HepG2 (cell line): ENCODE measurements at places on chromosomes 5 and 9. TPM values are rescaled to one million over a fixed set of nuclear protein-coding genes. Genes with fewer than 3 reads are reported as not detected.
A peak's percentile ranks its signal among the peaks of the same experiment; 100 is the strongest.

- H3K36me3 ChIP-seq, result no peaks in the 10 kb centered on the region
- no peak overlapping the region for H3K27ac ChIP-seq
- no peak overlapping the region for H3K4me3 ChIP-seq
- no peaks in the 10 kb centered on the region for H3K4me1 ChIP-seq
- no peaks in the 10 kb centered on the region for H3K27me3 ChIP-seq
Observed at GRCh38 chr9:115106642-115107041, 11.3 kb downstream of the TNC start.

DNA sequence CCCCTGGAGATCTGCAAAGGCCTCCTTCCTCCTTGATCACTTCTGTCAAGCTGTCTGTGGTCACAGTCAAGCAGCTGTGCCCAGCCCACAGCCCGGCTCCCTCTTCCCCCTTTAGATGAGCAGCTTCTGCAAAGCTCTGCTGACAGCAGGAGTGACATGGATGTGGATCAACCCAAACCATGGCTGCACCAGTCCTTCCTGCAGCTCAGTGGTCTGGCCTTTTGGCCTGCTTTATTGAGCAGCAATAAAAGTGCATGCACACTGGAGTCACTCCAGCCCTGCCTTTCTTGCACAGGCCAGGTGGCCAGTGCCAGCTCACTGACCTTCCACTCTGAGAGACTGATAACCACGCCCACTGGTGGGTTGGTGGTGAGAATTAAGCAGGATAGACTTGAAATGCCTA is 91.3 kb upstream of the OTULINL start:
- H3K27ac ChIP-seq, result no peak overlapping the region
- H3K4me3 ChIP-seq, result no peak overlapping the region
- no peak for DNase-seq
- H3K36me3 ChIP-seq, result peaks cover 19% of the 10 kb centered on the region
- no peaks in the 10 kb centered on the region for H3K27me3 ChIP-seq
- H3K4me1 ChIP-seq, result no peaks in the 10 kb centered on the region

The MZB1 gene
- 0.27 and 0.31 TPM in 2 replicates for total RNA-seq

The CORO2A gene
- 14.4 and 19.8 TPM in 2 replicates for total RNA-seq

DNA sequence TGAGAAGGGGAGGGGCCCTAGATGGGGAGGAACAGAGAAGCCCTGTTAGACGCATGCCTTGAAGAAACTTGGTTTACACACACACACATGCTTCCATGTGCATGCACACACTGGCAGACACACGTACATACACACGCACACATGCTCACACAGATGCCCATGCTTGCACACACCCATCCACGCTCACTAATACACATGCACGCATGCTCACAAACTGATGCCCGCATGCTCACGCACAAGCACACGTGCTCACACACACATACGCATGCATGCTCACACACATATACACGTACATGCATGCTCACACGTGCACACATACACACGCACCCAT is 32.1 kb upstream of the EGFL7 start:
- H3K27ac ChIP-seq, result no peak overlapping the region
- no peak for DNase-seq
- peaks cover 60% of the 10 kb centered on the region; the same call in 2 of the 3 replicates for H3K27me3 ChIP-seq
- H3K36me3 ChIP-seq, result no peaks in the 10 kb centered on the region
- H3K4me1 ChIP-seq, result peaks cover 20% of the 10 kb centered on the region
- H3K4me3 ChIP-seq, result no peak overlapping the region

DNA sequence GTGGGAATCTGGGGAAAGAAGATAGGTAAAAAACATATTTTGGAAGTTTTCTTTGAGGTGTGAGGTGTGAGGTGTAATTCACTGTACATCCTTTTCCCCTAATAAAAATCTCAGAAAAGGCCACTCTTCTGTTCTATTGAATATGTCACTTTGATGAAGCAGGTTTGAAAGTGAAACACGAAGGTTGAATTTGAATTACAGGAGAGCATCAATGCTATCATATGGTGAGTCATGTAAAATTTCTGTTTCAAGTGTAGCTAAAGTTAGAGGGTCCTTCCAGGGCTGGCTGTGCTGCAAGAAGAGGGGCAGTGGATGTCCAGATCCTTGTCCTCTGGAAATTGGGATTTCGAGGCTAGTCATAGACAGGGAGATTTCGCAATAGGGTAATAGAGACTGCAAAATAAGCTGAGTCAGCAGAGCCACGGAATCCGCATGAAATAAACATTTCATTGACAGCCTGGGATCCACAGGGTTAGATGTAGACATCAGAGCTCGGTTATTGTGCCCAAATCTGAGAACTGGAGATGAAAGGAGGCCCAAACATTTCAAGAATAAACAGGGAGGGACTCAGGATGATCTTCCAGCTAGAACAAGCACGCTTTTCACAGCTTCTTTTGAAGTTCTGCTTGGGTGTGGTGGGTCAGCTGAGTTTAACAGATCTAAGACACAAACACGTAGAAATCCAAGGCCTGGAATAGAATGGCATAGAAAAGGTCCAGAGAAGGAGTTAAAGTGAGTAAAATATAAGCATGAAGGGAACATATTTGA is 194.4 kb upstream of the CDKN2B start:
- H3K36me3 ChIP-seq, result no peaks in the 10 kb centered on the region
- no peaks in the 10 kb centered on the region for H3K27me3 ChIP-seq
- DNase-seq, result no peak

The IL9 gene
- total RNA-seq, result not detected in 2 replicates

- no peak overlapping the region for H3K4me3 ChIP-seq
- H3K27ac ChIP-seq, result no peak overlapping the region
Observed at GRCh38 chr5:41772785-41773442, 97.3 kb downstream of the OXCT1 start.

The PALM2AKAP2 gene
- total RNA-seq, result 1.5 and 1.8 TPM in 2 replicates

The CLPTM1L gene
- 65.4 and 124 TPM in 2 replicates for total RNA-seq

- DNase-seq, result peak; percentile 59
- peaks cover 53% of the 10 kb centered on the region for H3K4me1 ChIP-seq
- no peak overlapping the region for H3K27ac ChIP-seq
- no peaks in the 10 kb centered on the region for H3K27me3 ChIP-seq
Observed at GRCh38 chr5:157855404-157855994, 3.4 kb downstream of the CLINT1 start.

The ANAPC2 gene
- 7.4 and 12.3 TPM in 2 replicates for total RNA-seq

- H3K4me3 ChIP-seq, result no peak overlapping the region
- peaks cover 41% of the 10 kb centered on the region; the same call in 2 of the 3 replicates for H3K27me3 ChIP-seq
- H3K27ac ChIP-seq, result no peak overlapping the region
- peaks cover 8% of the 10 kb centered on the region; the same call in 1 of the 2 replicates for H3K4me1 ChIP-seq
- DNase-seq, result peak; percentile 43
Observed at GRCh38 chr5:168987543-168988300, 313.2 kb downstream of the SLIT3 start.

- H3K4me1 ChIP-seq, result no peaks in the 10 kb centered on the region
- H3K4me3 ChIP-seq, result no peak overlapping the region
- no peak for DNase-seq
Observed at GRCh38 chr9:135976531-135976930, 15.4 kb upstream of the UBAC1 start.

DNA sequence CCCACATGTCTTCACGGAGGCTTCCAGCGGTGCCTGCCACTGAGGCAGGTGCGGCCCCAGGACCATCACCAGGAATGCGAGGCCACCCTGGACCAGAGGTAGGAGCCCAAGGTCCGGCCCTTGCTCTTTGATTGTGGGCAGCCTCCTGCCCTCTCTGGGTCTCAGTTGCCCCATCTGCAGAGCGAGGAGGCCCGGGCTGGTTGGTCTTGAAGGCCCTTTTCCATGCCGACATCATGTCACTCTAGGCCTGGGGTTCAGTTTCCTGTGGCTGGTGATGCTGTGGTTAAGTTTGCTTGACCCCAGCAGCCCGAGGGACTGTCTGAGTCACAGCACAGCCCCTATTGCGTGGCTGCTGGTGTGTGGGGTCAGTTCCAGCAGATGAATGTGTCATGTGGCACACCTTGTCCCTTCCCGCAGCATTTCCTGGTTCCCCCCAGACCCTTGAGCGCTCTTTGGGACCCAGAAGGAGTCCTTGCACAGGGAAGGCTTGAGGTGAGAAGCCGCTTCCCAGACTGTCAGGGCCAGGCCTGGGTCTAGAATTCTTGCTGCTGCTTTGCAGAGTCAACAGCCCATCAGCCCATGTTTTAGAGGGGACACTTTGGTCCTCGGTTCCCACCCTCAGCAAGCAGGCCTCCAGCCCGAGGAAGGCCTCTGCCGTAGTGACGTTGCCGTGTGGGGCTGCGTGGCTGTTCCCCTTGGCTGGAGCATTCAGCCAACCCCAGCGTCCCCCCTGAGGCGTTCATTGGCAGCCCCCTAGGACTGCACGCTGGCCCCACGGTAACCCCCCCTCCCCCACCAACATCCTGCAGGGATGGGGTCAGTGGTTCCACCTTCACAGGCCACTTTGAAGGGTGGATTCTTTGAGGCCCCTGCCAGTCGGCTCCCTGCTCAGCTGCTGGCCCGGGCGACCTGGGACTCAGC is 31.0 kb upstream of the HMCN2 start:
- H3K27ac ChIP-seq, result no peak overlapping the region
- H3K27me3 ChIP-seq, result no peaks in the 10 kb centered on the region
- no peaks in the 10 kb centered on the region for H3K36me3 ChIP-seq
- H3K4me1 ChIP-seq, result peaks cover 19% of the 10 kb centered on the region

DNA sequence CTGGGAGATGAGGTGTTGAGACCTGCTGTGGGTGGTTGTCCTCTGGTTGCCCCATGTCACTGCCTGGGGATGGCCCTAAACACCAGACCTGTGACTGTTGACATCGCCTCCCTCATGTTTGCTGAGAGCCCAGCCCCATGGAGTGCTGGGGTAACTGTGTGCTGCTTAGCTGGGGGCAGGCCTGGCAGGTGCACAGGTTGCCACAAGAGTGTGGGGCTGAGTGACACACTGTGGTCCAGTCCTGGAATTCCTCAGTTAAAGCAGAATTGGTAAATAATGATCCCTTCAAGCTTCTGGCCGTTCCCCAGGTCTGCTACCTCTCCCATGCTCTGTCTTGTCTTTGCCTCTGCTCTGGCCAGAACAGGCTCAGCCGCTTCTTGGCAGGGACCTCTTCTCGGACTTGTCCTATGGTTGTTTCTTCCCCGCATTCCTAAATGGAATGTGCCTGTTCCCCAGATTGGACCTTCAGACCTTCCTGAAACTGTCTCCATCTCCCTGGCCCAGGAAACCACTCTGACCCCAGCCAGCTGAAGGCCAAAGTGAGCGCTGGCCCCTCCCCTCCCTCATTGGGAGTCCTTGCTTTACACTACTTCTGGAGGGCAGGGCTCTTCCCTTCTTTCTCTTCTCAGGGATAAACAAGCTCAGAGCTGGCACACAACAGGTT is 61.2 kb upstream of the PITX1 start:
- no peaks in the 10 kb centered on the region for H3K36me3 ChIP-seq
- no peak overlapping the region for H3K4me3 ChIP-seq
- no peak for DNase-seq
- H3K27ac ChIP-seq, result no peak overlapping the region
- no peaks in the 10 kb centered on the region for H3K27me3 ChIP-seq
- H3K4me1 ChIP-seq, result peaks cover 21% of the 10 kb centered on the region

DNA sequence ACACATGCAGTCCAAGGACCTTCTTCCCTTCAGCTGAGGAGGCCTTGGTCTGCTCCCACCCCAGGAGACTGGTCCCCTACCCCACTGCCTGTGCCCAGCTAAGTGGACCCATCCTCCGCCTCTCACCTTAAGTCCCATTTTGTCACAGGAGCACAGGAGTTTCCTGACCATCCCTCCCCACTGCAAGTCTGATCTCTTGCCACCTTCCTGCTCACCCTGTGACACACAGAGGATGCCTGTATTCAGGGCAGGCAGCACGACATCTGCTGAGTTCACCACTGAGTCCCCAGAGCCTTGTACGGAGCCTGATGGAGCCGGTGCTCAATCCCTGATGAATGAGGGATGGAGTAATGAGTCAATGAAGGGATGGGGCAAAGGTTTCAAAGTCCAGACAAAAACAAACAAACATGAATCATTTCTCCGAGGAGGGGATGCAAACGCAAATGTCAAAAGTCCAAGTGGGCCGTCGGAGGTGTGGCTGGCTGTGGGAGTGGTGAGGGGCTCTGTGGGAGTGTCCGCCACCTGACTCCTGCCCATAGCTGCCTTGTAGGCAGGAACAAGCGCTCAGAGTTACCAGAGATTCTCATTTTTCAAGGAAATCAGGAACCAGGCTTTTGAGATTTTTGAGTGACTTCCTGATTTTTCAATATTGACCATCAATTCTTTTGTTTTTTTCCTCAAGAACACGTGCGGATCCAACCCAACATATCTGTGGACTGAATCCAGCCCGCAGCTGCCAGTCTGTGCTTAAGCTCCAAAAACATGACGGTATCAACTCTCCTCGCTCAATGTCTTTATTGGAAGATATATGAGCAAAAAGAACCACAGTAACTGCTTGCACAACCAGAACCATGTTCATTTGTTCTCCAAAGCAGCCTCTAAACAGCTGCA is 4.4 kb downstream of the RAPGEF1 start:
- peak overlapping the region; percentile 60 for H3K27ac ChIP-seq
- DNase-seq, result peak; percentile 94
- H3K27me3 ChIP-seq, result no peaks in the 10 kb centered on the region
- H3K4me1 ChIP-seq, result peaks cover 83% of the 10 kb centered on the region
- H3K36me3 ChIP-seq, result no peaks in the 10 kb centered on the region
